Adrenal gland (tissue), 19 donors: ENCODE measurements at places on chromosomes 11 and 22.
A peak's percentile ranks its signal among the peaks of the same experiment; 100 is the strongest.

DNA sequence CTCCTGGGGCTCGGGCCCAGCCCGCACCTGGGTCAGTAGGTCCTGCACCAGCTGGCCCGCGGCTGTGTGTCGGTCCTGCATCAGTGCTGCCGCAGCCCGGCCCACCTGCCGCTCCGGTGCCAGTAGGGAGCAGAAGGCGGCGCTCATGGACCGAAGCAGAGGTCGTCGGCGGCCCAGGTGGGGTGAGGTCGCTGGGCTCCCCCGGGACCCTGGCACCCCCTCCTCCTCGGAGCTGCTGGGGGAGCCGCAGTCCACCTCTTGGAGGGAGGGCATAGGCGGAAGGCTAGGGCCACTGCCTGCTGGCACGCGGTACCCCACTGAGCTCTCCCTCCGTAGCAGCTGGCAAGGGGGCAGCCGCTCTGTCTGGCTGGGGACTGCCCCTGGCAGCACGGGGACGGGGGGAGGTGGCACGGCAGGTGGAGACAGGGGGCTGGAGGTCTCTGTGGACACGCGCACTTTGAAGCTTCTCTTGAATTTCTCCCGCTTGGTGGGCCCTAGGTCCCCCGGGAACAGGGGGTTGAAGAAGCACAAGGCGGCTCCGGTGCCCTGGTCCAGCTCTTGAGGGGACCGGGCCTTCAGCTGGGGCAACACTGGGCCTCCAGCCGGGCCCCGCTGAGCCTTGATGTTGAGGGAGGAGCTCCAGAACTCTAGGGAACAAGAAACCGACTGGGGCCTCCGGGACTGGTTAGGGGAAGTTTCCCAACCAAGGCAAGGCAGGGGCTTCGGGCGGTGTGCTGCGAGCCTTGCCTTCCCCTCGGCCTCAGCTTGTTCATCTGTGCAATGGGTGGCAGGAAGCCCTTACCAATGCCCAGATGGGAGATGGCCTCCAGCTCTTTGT is 1.4 kb downstream of the RIN1 start:
- no peak overlapping the region for H3K27ac ChIP-seq
- no peak for DNase-seq
- no peaks in the 10 kb centered on the region for H3K27me3 ChIP-seq
- no peaks in the 10 kb centered on the region for H3K36me3 ChIP-seq
- no peak overlapping the region for H3K4me3 ChIP-seq

DNA sequence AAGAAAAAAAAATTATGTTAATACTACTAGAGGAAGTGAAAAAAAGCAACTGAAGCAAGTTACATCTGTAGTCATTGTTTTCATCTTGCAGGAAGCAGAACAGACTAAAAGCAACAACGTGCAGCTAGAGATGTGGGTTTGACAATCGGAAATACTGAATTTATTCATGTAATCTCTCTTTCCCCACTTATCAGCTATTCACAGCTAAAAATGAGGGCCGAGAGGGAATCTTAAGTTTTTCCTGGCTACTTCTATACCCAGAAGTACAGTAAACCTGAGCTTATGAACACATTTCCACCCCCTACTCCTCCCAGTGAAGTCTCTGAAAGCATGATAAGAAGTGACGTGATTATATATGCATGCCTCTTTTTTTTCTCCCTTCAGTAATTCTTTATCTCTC is 116.5 kb downstream of the SPON1 start:
- no peaks in the 10 kb centered on the region for H3K4me1 ChIP-seq
- H3K27me3 ChIP-seq, result no peaks in the 10 kb centered on the region
- no peak for DNase-seq
- H3K36me3 ChIP-seq, result no peaks in the 10 kb centered on the region
- no peak overlapping the region for H3K27ac ChIP-seq

DNA sequence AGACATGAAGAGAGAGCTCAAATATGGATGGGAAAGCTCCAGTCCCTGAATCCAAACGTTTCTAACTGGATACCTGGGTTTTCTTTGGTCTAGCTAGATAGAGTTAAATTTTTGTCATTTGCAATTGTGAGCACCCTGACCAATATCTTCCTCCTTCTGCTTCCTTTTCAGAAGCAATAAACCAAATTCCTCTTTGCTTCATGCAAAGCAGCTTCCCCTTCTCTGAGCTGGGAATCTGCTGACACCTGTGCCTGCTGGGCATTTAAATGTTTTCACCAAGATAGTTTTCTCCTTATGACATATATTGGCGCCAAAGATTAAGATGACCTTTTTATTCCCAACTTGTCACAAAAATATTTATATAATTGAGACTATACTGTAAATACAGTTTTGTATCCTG is 27.9 kb upstream of the PAK1 start:
- H3K4me1 ChIP-seq, result peaks cover 8% of the 10 kb centered on the region
- DNase-seq, result no peak
- no peaks in the 10 kb centered on the region for H3K36me3 ChIP-seq
- H3K4me3 ChIP-seq, result no peak overlapping the region
- no peak overlapping the region for H3K27ac ChIP-seq

GRCh38 chr22:49992921-49993648 is 19.5 kb downstream of the IL17REL start:
- no peaks in the 10 kb centered on the region for H3K27me3 ChIP-seq
- peaks cover 6% of the 10 kb centered on the region for H3K4me1 ChIP-seq
- peak; percentile 71 for DNase-seq
- H3K4me3 ChIP-seq, result no peak overlapping the region

DNA sequence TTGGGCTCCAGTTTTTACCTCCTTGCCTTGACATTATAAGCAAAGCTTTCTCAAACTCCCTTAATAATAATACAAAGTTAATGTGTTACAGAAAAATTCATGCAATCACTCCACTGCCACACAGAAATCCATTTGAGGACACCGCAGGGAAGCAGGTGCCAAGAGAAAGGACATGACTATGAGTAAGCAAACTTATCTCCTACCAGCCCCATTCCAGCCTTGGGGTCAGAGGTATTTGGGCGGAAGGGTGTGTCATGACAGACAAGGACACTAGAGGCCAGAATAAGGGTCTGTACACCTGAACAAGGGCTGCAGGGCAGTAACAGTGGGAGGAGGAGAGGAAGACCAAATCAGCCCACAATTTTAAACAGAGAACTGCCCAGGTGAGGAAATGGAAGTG is 5.9 kb downstream of the GNG3 start:
- H3K4me3 ChIP-seq, result no peak overlapping the region
- H3K36me3 ChIP-seq, result peaks cover 78% of the 10 kb centered on the region
- peak; percentile 78 for DNase-seq
- peak overlapping the region; percentile 63 for H3K27ac ChIP-seq

GRCh38 chr11:3984896-3985295 is 109.7 kb upstream of the RRM1 start:
- H3K36me3 ChIP-seq, result no peaks in the 10 kb centered on the region
- no peaks in the 10 kb centered on the region for H3K27me3 ChIP-seq
- H3K27ac ChIP-seq, result no peak overlapping the region
- H3K4me3 ChIP-seq, result no peak overlapping the region
- DNase-seq, result no peak

- peaks cover 22% of the 10 kb centered on the region for H3K36me3 ChIP-seq
- H3K4me3 ChIP-seq, result no peak overlapping the region
- no peak for DNase-seq
- no peak overlapping the region for H3K27ac ChIP-seq
- no peaks in the 10 kb centered on the region for H3K27me3 ChIP-seq
Measured at GRCh38 chr22:17792299-17792698, 18.0 kb upstream of the BID start.

- no peaks in the 10 kb centered on the region for H3K27me3 ChIP-seq
- no peak overlapping the region for H3K27ac ChIP-seq
- no peak for DNase-seq
- H3K4me1 ChIP-seq, result peaks cover 5% of the 10 kb centered on the region
Measured at GRCh38 chr11:76276046-76276780, 69.9 kb upstream of the WNT11 start.

DNA sequence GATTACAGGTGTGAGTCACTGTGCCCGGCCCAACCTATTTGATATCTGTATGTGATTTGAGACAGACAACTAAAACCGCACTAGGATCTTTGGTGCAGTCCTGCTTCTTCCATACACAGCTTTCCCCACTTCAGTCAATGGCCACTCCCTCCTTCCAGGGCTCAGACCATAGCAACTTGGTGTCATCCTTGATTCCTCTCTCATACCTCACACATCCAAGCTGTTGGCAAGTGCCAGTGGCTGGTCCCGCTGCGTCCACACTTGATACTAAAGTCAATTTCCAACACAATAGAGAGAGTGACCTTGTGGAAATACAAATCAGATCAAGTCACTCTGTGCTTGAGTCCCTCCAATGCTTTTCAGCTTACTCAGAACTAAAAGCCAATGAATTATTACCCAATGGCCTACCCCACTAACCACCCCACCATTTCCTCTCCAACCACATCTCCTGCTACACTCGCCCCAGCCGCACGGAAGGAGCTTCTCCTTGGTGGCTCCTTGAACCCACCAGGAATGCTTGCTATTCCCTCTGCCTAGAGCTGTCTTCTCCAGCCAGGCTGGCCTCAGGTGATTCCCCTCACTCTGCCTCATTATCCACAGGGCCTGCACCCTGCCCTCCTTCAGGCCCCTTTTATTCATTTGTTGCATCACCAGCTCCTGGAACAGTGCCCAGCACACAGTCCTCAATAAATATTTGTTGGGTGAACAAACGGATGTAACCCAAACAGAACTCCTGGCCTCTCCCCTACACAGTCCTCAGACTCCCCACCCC is 12.9 kb downstream of the ABTB2 start:
- peaks cover 43% of the 10 kb centered on the region for H3K4me1 ChIP-seq
- H3K27ac ChIP-seq, result peak overlapping the region; percentile 73
- no peaks in the 10 kb centered on the region for H3K36me3 ChIP-seq
- DNase-seq, result peak; percentile 45

GRCh38 chr11:8283465-8284230 is 20.0 kb upstream of the LMO1 start:
- H3K36me3 ChIP-seq, result no peaks in the 10 kb centered on the region
- H3K27me3 ChIP-seq, result no peaks in the 10 kb centered on the region
- H3K4me3 ChIP-seq, result no peak overlapping the region
- H3K4me1 ChIP-seq, result peaks cover 11% of the 10 kb centered on the region

- H3K27ac ChIP-seq, result peak overlapping the region; percentile 91
- no peaks in the 10 kb centered on the region for H3K27me3 ChIP-seq
- DNase-seq, result peak; percentile 55
- peaks cover 54% of the 10 kb centered on the region for H3K4me1 ChIP-seq
Measured at GRCh38 chr11:2990617-2991451, 1.3 kb downstream of the NAP1L4 start.

DNA sequence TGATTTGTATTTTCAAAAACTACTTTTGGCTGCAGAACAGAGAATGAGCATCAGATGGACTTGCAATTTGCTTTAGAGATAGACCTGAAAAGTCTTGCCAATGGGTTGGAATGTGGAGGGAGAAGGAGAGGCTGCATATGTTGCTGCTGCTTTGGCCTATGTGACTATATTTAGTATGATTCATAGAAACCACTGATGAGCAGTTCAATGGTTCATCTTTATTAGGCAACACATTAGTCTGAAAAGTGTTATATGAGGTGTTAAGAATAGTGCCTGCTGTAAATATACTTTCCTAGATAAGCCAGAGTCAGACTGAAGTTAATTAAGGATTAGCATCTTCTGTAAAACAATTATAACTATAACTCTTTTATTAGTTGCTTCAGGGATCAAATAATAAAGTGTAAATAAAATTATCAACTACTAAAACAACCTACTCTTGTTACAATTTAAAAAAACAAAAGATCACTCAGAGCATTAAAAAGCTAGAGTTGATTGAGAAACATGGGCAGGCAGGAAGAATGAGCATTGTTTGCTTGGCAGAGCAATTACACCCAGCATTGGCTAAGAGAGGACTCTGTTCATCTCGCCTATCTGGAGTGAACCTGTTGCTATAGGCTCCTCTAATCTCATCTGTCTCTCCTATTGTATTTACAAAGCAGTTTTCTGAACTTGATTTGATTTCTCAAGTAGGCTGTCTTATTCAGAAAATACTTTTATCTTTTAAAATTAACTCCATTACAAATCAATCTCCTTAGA is 36.3 kb downstream of the HORMAD2 start:
- no peak overlapping the region for H3K27ac ChIP-seq
- H3K36me3 ChIP-seq, result no peaks in the 10 kb centered on the region
- no peak for DNase-seq
- H3K4me3 ChIP-seq, result no peak overlapping the region
- H3K27me3 ChIP-seq, result peaks cover 11% of the 10 kb centered on the region
- no peaks in the 10 kb centered on the region for H3K4me1 ChIP-seq

DNA sequence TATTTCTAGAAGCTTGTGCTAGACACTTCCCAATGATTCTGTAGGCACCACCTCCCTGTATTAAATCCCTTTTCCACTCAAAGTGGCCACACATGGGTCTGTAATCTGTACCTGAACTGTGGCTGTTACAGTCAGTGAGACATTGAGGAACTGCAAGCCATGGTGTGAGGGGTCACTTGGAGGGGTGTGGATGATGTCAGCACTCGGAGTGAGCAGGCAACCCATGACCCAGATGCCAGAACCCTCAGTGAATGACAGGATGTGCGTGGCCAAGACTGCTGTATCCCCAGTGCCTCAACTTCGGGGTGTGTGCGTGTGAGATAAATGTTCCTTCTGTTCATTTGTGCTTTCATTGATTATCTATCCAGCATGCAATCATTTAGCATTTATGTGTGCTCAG is 14.7 kb upstream of the SHANK3 start:
- no peaks in the 10 kb centered on the region for H3K27me3 ChIP-seq
- no peaks in the 10 kb centered on the region for H3K36me3 ChIP-seq
- no peak overlapping the region for H3K27ac ChIP-seq
- peaks cover 12% of the 10 kb centered on the region for H3K4me1 ChIP-seq

DNA sequence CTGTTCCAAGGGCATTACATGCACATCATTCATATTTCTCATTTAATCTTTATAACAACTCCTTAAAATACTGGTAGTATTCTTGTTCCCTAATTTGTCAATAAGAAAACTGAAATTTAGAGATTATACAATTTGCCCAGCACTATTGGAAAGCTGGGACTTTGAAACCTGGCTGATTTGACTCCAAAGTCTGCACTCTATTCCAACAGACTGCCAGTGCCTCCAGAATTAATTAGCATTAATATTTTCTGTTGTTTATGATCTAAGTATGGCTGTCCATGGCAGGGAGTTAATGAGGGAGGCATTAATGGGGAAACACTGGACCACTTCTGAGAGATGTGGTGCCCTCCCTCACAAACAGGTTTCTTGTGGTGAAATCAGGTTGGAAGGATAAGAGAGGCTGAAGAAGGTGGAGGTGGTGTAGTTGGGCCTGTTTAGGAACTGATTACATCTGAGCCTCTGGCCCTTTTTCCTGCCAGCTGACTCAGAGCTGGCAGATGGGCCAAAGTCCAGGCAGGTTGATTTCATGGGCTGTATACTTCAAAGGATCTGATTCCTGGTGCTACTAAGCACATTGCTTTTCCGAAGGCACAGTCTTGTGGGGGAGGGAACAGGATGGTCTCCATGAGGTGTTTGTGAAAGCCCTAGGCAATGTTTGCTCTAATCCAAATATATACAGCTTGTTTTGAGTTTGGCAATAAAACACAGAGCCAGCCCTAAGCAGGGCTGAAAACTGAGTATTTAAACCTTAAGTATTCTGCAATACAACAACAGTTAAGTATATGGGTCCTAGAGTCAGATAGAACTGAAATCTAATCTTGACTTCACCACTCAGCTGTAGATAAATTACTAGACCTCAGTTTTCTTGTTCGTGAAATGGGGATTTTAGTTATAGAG is 21.0 kb upstream of the RAB30 start:
- no peak overlapping the region for H3K27ac ChIP-seq
- no peak overlapping the region for H3K4me3 ChIP-seq
- peaks cover 11% of the 10 kb centered on the region for H3K4me1 ChIP-seq
- no peaks in the 10 kb centered on the region for H3K36me3 ChIP-seq
- DNase-seq, result peak; percentile 52
